ENCODE measurements at places on chromosomes 3 and 15.

- DNase-seq: no peak
Observed at GRCh38 chr15:78831229-78832207, 20.3 kb upstream of the ADAMTS7 start.

DNA sequence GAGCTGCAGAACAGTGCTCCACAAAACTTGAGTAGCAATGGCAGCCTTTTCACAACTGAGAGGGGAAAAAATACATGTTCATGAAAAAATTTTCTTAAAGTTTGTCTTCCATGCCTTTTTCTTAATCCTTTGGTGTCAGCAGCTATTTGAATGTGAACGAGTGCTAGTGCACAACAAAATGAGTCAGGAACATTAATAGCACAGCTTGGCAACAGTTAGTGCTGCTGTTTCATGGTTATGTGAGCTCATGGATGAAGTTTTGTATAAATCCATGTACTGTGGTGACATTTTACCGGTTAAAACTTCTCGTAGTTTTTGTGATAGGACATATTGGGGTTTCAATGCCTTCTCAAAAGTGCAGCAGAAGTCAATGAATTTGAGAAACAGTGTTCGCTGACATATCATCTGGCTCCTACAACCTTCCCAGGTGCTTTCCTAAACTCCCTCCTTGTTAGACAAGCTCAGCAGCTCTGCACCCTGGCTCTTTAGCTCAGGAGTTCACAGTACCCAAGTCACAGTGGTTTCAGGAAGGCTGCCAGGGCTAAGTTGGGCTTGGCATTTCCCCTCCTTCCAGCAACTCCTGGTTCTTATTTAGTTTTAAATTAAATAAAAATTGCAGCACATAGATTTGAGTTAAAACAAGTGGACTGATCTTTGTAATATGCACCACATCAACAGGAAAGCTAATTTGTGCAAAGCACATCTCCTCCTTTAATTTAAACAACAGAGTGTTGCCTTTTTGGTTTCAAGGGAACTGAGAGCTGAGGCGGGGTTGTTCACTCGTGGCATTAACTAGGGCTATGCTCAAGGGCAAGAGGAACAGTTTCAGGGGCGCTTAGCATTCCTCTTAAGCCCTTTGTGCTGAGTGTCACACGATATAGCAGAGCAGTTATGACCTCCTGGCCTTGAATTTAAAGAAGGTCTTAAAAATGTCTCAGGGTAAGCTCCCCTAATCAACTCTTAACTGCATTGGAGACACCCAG lies 362.8 kb downstream of the CHST2 start:
- DNase-seq: no peak

GRCh38 chr3:147775816-147776530 lies 366.8 kb downstream of the ZIC1 start:
- no peak for DNase-seq

DNA sequence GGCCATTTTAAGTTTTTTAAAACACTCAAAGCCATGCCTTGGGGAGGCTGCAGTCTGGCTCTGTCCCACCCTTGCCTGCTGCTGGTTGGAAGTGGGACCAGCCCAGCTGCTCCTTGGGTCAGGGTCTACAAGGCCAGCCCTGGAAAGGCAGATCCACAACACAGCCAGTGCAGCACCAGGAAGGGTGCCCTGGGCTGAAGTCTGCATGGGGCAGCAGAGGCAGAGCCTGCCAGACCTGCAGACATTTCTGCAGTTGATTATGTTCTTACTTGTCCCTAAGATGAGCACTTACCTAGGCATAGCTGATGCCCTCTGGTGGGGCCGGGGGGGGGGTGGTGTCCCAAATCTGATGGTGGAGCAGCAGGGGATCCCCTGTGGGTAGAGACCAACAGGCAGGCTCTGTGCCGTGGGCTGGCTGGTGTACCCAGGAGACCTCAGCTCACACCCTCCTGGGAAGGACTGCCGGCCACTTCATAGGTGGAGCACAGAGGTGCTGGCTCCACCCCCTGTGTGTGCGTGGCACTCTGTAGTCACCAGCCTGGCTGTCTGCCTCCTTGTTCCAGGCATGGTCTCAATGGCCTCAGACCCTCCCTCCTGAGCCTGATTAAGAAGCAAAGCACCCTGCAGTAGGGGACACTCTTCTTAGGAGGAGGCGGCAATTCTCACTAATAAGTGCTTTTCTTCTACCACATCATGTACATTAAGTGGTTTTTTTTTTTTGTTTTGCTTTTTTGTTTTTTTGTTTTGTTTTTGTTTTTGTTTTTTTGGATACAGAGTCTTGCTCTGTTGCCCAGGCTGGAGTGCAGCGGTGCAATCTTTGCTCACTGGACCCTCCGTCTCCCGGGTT lies 97.4 kb upstream of the KLF13 start:
- peak; percentile 87 for DNase-seq

- no peak for DNase-seq
Observed at GRCh38 chr3:30535525-30535924, 70.9 kb upstream of the TGFBR2 start.

GRCh38 chr3:184440151-184440550 lies 60.3 kb downstream of the CHRD start:
- no peak for DNase-seq

- DNase-seq: no peak
Observed at GRCh38 chr15:38035701-38036100, 101.3 kb downstream of the TMCO5A start.

DNA sequence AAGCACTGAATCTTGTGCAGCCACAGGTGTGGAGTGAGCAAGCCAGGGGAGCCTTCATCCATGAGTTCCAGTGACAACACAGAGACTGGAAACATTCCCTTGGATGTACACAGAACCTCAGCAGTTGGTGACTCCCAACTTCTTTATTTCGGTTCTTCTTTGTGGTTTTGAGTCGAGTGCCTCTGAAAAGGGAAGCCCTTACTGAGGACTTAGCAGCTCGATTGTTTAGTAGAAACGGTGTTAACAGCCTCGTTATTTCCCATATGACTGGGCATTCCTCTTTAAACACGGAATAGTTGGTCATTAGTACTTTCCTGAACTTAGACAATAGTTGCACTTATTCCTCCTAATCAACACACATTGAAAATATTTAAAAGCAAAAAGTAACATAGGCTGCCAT lies 7.7 kb downstream of the SLCO3A1 start:
- no peak for DNase-seq

GRCh38 chr3:90005281-90005847 lies 897.9 kb downstream of the EPHA3 start:
- no peak for DNase-seq

GRCh38 chr3:98388147-98388546 lies 2.3 kb upstream of the OR5K3 start:
- DNase-seq: no peak

DNA sequence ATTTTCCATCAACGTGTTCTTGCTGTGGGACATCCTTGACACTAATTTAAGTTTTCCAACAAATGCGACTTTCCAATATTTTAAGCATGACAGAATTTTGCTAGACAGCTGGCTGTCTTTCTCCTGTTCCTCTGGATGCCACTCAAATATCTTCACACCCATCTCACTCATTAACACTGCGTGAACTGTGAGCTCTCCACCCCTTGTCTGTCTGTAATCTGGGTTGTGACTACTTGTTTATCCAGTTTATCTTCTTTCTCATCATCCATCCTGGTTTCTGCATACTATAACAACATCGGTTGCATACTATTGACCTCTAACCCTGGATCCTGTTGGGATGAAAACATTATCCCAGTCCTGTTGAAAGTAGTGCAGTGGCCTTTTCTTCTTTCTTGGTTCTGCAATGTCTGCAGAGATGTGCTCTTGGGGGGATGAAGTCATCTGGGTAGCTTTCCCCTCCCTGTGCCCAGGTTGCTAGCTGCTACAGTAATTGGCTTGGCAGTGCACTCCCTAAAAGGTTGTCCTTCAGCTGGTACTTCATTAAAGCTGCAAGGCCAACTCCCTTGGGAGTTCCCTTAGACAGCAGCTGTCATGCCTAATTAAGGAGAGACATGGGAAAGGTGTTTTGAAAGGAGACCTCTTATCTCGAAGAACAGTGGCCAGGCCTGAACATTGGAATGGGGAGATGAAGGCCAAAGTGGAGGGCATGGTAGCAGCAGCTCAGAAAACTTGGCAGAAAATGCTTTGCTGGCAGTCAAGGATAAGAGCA lies 24.7 kb downstream of the KAT2B start:
- no peak for DNase-seq

DNA sequence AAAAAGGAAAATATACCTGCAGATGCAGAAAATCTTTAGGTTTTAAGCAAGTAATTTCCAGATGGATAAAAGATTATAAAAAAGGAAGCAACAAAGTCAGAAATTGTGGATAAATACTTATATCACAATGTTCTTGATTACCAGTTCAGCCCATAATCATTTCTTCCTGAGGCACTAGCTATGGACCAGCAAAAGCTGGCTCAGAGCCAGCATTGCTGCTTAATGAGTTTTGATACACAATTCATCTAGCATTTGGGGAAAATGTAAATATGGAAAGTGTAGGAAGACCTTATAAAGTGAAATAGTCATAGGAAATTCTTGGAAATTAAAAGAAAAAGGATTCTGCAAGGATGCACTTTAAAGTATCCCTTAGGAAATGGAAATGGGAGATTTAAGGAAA lies 168.3 kb upstream of the GBE1 start:
- no peak for DNase-seq

GRCh38 chr15:78739996-78740903 lies 71.0 kb downstream of the ADAMTS7 start:
- DNase-seq: peak; percentile 86

DNA sequence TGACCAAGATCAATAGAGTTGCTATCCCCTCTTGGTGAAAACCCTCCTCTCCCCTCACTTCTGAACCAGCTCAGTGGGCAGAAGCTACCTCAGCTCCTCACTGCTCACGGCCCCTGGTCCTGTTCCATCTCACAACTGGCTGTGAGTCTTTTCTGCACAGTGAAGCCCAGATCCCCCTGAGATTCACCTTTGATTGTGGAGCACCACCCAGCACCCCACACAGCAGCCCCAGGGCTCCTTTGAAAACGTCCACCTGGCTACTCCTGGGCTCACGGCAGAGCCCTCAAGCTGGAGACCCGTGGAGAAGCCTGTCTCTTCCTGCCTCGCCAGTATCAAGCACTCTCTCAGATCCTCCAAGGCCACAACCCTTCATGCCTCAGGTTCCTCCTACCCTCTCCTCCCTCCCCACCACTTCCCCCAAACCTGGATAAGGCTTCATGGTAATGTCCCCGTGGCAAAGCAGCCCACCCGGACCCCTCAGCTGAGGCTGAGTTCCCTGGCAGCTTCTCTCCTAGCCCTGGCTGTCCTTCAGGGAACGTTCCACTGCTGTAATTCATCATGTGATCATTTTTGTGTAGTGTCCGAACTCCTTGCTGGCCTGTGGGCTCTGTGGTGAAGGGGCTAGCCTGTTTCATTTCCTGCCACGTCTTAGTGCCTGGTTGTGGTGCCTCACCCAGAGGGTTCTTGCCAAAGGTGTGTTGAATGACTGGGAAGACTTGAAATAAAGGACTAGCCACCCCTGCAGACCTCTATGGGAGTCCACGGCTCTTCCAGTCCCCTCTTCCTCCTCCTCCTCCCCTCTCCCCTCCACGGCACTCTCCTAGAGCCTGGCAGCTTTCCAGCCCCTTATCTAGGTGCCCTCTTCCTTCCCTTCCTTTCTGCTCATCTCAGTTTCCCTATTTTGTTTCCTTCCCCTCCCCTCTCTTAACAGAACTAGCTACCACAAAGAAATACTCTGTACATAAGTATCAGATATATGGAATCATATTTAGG lies 44.5 kb downstream of the KY start:
- DNase-seq: no peak

GRCh38 chr3:78645628-78646310 lies 1122.0 kb downstream of the ROBO1 start:
- no peak for DNase-seq

DNA sequence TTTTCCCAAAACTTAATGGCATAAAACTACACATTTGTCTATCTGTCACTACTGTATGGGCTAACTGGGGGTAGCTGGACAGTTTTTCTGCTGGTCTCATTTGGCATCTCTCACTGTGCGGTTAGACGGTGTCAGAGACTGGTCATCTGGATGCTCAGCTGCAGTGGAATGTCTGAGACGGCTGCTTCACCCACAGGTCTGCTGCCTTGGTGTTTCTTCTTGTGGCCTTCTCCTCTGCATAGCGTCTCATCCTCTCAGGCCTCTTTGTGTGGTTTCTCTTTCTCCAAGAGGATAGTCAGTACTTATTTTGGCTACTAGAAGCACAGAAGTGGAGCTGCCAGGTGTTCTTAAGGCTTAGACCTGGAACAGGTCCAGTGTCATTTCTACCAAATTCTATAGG lies 35.9 kb upstream of the GOLGA6L9 start:
- no peak for DNase-seq

GRCh38 chr3:16067837-16068471 lies 106.5 kb upstream of the GALNT15 start:
- no peak for DNase-seq

DNA sequence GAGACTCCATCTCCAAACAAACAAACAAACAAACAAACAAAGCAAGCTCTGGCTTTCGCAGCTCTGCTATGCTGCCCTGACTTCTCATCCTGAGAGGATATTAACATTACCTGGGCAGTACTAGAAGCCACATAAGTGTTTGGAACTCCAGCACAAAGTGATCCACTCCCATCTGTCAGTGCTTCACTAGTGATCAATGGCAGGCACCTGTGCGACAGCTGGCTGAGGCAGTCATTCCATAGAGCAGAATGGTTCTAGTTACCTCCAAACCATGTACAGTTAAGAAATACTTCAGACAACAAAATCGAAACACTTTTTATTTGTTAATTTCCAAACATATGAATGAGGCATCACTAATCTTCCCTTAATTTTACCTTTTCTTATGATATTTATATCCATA lies 2.8 kb upstream of the MB21D2 start:
- DNase-seq: no peak

DNA sequence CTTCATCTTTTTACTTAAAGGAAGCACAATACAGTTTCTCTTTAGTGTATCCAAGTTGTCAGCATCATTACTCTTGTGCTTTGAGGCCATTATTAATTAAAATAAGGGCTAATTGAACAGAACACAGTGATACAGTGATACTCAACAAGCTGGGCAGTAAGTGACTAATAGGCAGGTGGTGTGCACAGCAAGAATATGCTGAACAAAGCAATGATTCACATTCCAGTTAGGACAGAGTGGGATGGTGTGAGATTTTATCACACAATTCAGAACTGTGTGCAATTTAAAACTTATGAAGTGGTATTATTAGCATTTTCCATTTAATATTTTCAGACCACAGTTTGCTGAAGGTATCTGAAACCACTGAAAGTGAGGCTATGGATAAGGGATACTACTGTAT lies 116.9 kb downstream of the PLOD2 start:
- no peak for DNase-seq

DNA sequence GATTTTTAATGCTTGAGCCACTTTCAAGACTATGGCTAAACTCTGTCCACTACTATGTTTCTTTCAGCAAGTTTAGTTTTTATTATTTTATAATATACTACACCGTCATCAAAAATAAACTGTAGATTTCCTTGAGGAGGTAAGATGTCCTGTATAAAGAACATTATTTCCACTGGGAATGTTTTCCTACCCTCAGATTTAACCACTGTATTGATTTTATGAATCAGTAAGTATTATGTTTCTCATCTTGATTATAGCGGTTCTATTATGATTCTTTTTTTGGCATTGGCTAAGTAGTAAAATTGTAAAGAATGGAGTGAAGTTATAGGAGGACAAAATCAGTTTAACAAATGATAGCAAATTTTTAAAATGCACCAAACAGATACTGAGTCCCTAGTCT lies 44.4 kb downstream of the ADAM10 start:
- no peak for DNase-seq

- peak; percentile 81 for DNase-seq
Observed at GRCh38 chr15:63896336-63897115, 62.8 kb upstream of the HERC1 start.

- DNase-seq: no peak
Observed at GRCh38 chr15:83927704-83928391, 273.9 kb downstream of the ADAMTSL3 start.

Data from spleen (tissue), 13 donors.